ENCODE measurements at places on chromosomes 4 and X. TPM values are rescaled to one million over a fixed set of nuclear protein-coding genes. Genes with fewer than 3 reads are reported as not detected.

Gene GAGE12J
- not detected for total RNA-seq

- H3K4me1 ChIP-seq: no peaks in the 10 kb centered on the region
- no peaks in the 10 kb centered on the region for H3K27me3 ChIP-seq
- no peak overlapping the region for H3K27ac ChIP-seq
- H3K4me3 ChIP-seq: no peak overlapping the region
- no peak for DNase-seq
- no peaks in the 10 kb centered on the region for H3K36me3 ChIP-seq
These were observed 138.7 kb downstream of the VSIG4 start for GRCh38 chrX:65900850-65901844.

Gene INTS6L
- 7.7 TPM for total RNA-seq

Gene NPY1R
- 32.9 TPM for total RNA-seq

DNA sequence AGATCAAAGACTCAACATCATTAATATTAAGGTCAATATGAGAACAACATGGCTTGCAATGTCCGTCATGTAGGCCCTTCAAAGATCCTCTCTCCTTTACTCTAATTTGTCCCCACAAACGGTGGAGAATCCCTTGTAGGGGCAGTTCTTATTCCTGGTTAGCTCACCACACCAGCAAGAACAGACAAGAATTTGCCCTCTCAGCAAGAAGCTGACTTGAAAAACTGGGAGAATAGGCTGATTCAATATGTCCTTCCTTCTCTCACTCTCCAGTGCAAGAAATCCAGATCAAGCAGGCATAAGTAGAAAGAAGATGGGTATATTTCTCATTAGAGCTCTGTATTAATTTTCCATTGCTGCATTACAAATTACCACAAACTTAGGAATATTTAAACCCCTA, 704.2 kb upstream of the SLIT2 start:
- DNase-seq: no peak
- no peak overlapping the region for H3K4me3 ChIP-seq
- H3K36me3 ChIP-seq: no peaks in the 10 kb centered on the region

- no peak for DNase-seq
- no peaks in the 10 kb centered on the region for H3K27me3 ChIP-seq
These were observed 116.7 kb downstream of the TMA16 start for GRCh38 chr4:163611182-163611581.

DNA sequence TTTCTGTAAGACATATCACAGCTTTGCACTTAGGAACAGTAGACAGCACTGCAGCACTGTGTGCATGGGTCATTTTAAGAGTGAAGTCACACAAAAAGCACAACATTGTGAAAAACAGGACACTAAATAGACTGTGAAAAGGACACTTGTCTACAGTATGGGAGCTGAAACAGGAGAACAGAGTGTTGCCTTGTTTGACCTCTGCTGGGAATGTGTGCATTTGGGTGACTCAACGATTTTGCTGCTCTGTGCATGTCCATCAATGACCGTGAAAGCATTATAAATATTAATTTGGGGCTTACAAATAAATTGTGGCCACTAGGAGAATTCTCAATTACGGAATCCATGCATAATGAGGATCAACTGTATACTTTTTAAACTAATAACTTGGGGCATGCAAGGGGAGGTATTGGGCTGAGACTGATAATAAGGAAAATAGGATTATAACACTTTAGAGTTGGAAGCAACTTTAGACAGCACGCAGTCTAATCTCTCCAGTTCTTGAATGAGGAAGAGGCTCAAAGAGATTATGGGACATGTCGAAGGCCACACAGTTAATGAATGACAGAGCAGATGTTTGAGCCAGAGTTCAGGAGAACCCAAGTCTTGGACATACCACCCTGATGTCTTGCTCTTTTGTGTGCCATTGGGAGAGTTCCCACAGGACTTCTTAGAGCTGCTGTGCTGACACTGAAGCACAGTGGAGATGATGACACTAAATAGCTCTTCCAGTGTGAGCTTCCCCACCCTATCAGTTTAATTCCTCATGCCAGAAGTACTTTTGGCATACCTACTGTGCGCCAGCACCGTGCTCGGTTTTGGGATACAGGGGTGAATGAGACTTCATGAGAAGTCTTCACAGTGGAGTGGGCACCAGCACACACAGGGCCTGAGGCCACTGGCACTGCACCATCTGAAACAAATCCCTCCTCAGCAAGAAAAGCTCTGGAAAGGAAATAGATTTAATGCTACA, 79.3 kb downstream of the FRAS1 start:
- no peak overlapping the region for H3K4me3 ChIP-seq
- H3K36me3 ChIP-seq: no peaks in the 10 kb centered on the region
- H3K27ac ChIP-seq: no peak overlapping the region
- no peaks in the 10 kb centered on the region for H3K27me3 ChIP-seq
- no peak for DNase-seq
